Activated CD4-positive, alpha-beta T cell treated with anti-CD3 and anti-CD28 coated beads for 36 hours (primary cell): ENCODE measurements at places on chromosomes 4 and X. TPM values are rescaled to one million over a fixed set of nuclear protein-coding genes. Genes with fewer than 3 reads are reported as not detected.

Gene AKAP14
- total RNA-seq: not detected

Gene RENBP
- total RNA-seq: 6.0 TPM

Gene NPY2R
- not detected for total RNA-seq

Gene MTCP1
- total RNA-seq: 18.1 TPM

Gene P2RY10
- 30.4 TPM for total RNA-seq

Gene MID2
- total RNA-seq: 7.3 TPM

Gene AFP
- total RNA-seq: not detected

Gene DDX3X
- total RNA-seq: 207 TPM

Gene LUZP4
- total RNA-seq: not detected

Gene GLOD5
- total RNA-seq: not detected

DNA sequence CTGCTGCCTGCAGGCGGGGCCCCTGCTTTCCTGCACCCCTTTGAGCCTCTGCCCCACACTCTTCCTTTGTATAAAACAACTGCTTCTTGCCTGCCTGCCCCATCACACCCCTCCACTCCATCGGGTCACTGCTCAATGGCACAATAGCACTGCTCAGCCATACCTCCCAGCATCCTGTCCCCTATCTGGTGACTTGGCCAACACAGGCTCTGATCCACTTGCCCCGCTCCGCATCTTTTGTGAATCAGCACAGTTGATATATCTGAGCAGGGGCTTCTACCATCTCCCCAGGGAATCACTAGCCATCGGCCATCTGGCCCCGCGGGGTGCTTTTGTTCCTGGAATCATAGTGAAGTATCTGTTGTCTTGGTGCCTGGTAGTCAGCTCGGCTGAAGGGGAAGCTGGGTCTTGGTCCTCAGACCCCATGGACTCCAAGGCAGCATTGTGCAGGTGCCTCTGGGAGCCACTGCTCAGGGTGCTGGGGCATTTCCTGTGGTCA is 45.3 kb downstream of the MAP7D3 start:
- peaks cover 4% of the 10 kb centered on the region for H3K36me3 ChIP-seq
- peaks cover 27% of the 10 kb centered on the region for H3K4me1 ChIP-seq
- no peak for DNase-seq
- no peak overlapping the region for H3K27ac ChIP-seq
- no peak overlapping the region for H3K4me3 ChIP-seq

- no peak overlapping the region for H3K4me3 ChIP-seq
- no peaks in the 10 kb centered on the region for H3K36me3 ChIP-seq
- DNase-seq: no peak
- H3K4me1 ChIP-seq: no peaks in the 10 kb centered on the region
- no peak overlapping the region for H3K27ac ChIP-seq
These were observed 340.9 kb downstream of the CENPC start for GRCh38 chr4:67204441-67204840.

GRCh38 chr4:63493265-63493664 is 916.0 kb downstream of the TECRL start:
- H3K4me1 ChIP-seq: no peaks in the 10 kb centered on the region
- H3K4me3 ChIP-seq: no peak overlapping the region
- no peaks in the 10 kb centered on the region for H3K27me3 ChIP-seq
- no peaks in the 10 kb centered on the region for H3K36me3 ChIP-seq
- no peak overlapping the region for H3K27ac ChIP-seq

DNA sequence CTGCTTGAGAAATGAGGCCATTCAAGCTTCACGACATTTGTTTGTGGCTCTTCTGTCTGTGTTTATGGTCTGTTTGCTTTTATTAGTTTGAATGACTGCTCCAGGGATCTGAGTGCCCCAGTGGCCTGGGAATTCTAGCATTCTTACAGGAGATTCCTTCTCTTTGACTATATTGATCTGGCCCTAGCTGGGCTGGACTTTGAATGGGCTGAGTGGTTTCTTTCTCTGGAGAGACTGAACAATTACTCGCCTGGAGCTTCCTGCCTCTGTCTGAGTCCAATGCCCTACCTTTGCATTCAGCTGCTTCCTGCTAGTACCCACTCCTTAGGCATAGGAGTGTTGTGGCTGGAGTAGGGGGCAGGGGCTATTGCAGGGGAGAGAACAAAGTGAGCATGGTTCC is 51.2 kb upstream of the EDA start:
- H3K27me3 ChIP-seq: no peaks in the 10 kb centered on the region
- no peak for DNase-seq
- H3K4me3 ChIP-seq: no peak overlapping the region
- H3K4me1 ChIP-seq: no peaks in the 10 kb centered on the region

DNA sequence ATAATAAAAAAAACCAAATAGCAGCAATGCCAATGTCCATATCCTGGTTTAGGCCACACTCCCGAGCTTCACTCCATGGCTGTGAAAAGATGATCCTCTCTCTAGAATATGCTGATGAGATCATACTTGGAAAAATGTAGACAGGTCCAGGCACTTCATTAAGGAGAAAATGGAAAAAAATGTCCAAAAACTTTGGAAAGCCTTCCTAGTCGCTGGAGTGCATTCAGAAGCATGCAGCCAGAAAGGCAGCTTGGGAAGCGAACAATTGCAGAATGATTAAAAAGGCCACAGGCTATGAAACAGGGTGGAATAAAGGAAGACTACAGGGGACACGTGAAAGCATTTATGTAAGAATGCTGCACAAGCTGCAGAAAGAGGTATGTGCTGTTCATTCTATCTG is 165.6 kb upstream of the HCCS start:
- H3K36me3 ChIP-seq: no peaks in the 10 kb centered on the region
- DNase-seq: no peak
- no peaks in the 10 kb centered on the region for H3K27me3 ChIP-seq
- no peak overlapping the region for H3K4me3 ChIP-seq

- peak; percentile 30 for DNase-seq
- H3K4me3 ChIP-seq: no peak overlapping the region
- peaks cover 9% of the 10 kb centered on the region for H3K36me3 ChIP-seq
These were observed 22.1 kb downstream of the STAP1 start for GRCh38 chr4:67580577-67580976.

DNA sequence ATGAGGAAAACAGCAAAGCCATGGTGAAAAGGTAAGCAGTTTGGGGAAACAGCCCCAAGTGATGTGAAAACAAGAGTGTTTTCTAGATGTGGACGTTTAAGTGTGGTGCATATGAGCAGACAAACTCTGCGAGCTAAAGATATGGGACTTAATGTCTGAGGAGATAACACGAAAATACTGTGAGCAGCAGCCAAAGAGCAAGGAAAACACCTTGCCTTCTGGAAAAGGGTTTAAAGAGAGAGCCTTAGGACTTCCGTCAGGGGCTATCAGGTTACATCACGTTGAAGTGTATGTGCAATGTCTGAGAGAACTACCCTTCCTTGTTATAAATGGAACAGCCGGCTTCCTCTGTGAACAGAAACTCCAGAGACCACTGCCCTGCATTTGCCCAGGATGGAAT is 54.2 kb downstream of the LEF1 start:
- no peaks in the 10 kb centered on the region for H3K27me3 ChIP-seq
- peaks cover 60% of the 10 kb centered on the region for H3K36me3 ChIP-seq
- peak overlapping the region; percentile 27 for H3K4me3 ChIP-seq
- peaks cover 100% of the 10 kb centered on the region for H3K4me1 ChIP-seq

DNA sequence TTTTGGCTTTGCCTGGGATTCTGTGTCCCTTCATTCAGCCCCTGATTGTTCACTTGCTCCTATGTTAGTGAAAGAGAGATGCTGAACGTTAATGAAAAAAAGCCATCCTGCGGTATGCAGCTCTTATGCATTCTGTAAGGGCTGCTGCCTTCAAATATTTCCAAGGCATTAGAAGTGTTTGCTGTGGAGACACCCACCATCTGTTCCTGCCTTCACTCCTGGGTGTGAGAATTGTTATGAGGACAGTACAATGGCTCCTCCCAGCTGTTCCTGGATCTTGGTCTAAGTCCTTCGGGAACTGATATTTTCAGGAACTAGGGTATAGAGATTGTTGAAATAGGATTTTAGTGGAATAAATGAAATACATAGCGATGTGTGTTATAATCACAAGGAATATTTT is 427.1 kb upstream of the FAM47C start:
- no peaks in the 10 kb centered on the region for H3K36me3 ChIP-seq
- DNase-seq: no peak
- H3K4me1 ChIP-seq: no peaks in the 10 kb centered on the region
- no peaks in the 10 kb centered on the region for H3K27me3 ChIP-seq

DNA sequence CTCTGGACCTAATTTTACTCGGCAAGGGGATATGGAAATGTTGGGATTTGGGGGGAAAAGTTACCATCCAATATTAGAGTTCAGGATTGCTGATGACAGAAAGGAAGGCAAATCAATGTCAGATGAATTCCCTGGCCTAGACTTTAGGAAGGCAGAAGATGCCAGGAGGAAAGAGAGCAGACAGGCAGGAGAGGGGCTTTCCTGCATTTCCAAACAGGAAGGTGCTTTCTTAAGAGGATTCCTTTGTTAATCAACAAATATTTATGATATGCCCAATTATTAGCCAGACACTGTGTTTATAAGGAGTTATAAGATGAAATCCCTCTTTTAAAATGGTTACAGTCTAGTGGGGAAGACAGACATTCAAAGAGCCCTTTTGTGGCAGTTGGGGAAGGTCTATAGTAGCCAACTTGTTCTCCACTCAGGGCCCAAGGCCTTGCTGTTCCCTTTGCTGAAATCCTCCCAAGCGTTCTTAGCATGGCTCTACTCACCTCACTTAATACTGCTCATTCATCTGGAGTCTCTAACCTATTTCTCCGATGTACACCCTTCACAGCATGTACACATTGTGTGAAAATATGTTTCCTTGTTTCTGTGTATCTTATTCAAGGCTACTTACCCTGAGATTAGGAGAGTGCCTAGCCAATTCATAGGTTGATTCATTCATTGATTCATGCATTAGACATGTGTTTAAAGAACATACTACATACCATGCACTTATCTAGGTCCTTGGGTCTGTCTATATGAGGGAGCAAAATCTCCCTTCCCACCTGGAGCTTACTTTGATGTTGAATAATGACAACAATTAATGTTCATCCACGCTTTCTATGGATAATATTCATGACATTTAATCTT is 5.3 kb downstream of the IGFBP7 start:
- DNase-seq: no peak
- H3K4me1 ChIP-seq: no peaks in the 10 kb centered on the region
- H3K27ac ChIP-seq: no peak overlapping the region
- no peaks in the 10 kb centered on the region for H3K36me3 ChIP-seq
- peaks cover 28% of the 10 kb centered on the region for H3K27me3 ChIP-seq

DNA sequence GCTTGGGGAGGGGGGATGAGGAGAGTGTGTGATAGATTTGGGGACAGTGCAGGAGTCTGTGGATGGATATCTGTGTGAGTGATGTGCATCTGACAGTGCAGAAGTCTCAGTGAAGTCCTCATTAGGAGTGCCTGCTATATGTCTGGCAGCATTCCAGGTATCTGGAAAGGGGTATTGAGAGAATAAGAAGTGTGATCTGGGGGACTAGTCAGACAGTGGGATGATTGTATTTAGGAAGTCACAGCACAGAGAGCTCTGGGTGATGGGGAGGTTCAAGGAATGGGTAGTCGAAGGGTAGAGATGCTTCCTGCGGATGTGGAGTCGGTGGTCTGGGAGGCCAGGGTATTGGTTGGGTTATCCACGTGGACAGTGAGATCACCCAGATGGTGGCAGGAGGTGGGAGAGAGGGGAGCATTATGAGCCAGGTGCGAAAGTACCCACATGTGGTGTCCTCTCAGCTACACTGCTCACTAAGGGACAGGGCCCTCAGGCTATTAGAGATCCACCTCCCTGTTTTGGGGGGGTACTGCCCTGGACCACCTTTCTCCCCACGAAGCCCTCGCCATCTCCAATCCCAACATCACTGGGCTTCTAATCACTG is 9.8 kb downstream of the MAGED2 start:
- H3K4me3 ChIP-seq: no peak overlapping the region
- peaks cover 15% of the 10 kb centered on the region for H3K36me3 ChIP-seq
- H3K27me3 ChIP-seq: no peaks in the 10 kb centered on the region
- DNase-seq: no peak

DNA sequence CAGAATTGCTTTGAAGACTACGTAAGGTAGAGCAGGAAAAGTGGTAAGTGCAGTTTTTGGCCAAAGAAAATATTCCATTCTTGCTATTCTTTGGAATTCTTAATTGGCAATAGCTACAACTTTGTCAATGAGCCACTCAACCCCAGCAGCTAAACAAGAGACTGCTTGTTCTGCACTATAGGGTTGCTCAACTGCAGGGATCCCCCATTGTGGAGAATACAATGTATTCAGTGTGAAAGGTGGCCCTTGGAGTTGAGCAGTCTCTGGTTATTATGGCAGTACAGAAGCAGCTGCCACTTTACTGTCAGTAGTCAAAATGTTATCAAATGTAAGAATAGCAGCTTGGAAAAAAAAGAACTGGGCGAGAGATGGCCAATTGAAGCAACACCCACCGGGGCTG is 808.7 kb downstream of the CENPC start:
- no peaks in the 10 kb centered on the region for H3K4me1 ChIP-seq
- no peaks in the 10 kb centered on the region for H3K36me3 ChIP-seq
- H3K4me3 ChIP-seq: no peak overlapping the region

DNA sequence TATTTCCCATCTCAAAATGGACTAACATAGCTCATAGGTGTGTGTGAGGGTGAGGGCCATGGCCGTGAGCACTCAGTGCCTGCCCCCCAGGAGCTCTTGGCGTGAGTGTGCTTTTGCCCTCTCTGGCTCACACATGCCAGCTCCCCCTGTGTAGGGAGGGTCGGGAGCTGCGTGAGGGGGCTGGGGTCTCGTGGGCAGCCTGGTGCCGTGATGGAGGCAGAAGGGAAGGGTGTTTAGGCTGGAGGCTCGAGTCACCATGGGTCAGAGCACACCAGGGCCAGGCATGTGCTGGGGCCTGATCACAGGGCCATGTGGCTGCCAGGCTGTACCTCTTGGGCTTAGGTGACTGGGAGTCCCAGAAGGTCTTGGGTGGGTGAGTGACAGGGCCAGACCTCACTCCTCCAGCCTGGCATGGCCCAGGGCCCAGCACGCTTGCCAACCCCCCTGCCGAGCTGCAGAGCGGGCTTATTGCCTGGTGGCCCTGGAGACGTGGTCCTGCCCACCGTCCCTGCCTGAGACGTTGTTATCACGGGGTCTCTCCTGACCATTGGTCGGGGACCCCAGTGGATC is 44.0 kb downstream of the ADRA2C start:
- no peak overlapping the region for H3K4me3 ChIP-seq
- no peaks in the 10 kb centered on the region for H3K4me1 ChIP-seq
- no peak overlapping the region for H3K27ac ChIP-seq
- peaks cover 10% of the 10 kb centered on the region for H3K27me3 ChIP-seq
- DNase-seq: no peak

DNA sequence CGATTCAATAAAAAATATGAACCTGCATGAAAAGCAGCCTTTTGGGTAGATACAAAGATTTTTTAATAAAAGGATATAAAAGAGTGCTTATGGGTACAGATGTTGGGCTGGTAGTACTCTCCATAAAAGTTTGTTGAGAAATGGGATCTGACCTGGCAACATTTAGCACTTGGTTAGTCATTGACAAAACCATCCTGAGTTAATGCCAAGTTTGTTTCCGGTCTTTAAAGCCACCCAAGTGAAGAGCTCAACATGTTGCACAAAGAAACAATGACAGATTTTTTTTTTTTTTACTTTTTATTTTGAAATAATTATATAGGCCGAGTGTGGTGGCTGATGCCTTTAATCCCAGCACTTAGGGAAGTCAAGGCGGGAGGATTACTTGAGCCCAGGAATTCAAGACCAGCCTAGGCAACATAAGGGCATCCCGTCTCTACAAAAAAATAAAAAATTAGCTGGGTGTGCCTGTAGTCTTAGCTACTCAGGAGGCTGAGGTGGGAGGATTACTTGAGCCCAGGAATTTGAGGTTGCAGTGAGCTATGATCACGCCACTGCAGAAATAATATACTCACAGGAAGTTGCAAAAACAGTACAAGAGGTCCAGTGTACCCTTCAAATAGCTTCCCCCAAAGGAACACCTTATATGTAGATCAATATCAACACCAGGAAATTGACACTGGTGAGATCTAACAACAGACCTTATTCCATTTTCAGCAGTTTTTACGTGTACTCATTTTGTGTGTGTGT is 16.6 kb downstream of the CHST7 start:
- DNase-seq: no peak
- peaks cover 40% of the 10 kb centered on the region for H3K4me1 ChIP-seq
- H3K4me3 ChIP-seq: no peak overlapping the region
- H3K27me3 ChIP-seq: no peaks in the 10 kb centered on the region
- no peak overlapping the region for H3K27ac ChIP-seq
